ENCODE measurements at places on chromosomes 7 and 10. TPM values are rescaled to one million over a fixed set of nuclear protein-coding genes. Genes with fewer than 3 reads are reported as not detected.

- DNase-seq: peak; percentile 82
Measured at GRCh38 chr7:28732071-28732869, 225.9 kb downstream of the TRIL start.

DNA sequence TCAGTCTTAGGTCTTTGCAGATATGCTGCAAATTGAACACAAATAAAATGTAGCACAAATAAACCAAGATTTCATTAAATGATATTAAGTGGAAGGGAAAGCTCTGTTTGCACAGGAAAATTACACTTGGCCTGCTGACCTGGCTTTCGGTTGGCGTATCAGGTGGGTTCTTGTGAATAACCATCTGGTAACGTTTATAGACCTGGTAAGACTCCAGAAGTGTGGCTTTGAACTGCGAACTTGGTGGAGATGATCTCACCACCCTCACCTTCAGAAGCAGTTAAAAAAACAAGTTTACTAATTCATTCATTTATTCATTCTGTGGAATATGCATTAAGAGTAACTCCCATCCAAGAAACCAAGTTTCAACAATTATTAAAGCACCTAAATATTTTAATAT, 28.1 kb downstream of the ATE1 start:
- no peak for DNase-seq

- no peak for DNase-seq
Measured at GRCh38 chr10:6309816-6310215, 107.1 kb downstream of the PFKFB3 start.

DNA sequence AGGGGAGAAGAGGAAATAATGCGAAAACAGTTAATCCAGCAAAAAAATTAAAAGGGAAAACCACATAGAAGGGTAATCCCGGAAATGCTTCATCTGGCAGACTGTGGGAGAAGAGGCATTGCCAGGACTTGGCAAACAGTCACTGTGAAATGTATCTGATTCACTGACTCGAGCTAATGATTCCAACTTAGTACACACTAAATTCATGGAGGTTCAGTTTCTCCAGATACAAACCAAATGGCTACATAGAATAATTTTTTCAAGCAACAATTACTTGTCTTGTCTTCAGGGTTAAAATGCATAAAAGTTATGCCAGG, 36.4 kb downstream of the GDI2 start:
- DNase-seq: peak; percentile 85

DNA sequence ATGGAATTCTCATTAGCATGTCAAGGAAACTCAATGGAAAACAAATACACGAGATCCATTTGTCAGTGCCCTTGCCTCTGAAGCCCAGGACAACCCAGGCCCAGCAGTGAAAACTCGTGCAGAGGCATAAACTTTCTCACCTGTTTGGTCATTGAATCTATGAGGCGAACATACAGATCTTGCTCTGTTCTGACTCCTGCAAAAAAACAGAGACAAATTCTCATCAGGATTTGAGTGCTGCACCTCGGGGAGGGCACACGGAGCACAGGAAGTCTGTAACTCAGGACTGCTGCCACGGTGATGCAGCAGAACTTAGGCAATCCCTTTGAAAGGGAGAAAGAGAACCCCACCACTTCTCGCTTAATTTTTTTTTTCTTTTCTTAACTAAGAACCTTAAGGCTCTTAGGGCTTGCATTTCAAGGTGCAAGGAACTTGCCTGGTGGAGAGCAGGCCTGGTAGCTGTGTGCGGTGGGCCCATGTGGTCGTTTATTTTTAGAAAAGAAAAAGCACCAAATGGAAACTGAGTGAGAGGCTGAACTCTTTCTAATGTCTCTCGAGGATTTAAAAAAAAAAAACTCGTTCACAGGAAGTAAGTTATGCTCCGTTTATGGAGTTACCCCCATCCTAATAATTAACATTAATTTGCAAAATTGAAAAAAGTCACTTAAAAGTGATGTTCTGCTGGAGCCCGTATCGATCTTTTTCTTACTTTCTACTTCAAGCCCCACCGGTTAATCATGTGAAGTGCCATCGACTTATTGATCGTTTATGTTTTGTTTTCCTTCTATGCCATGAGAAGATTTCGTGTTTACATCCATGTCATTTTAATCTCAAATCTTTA, 1.8 kb downstream of the EBF3 start:
- peak; percentile 84 for DNase-seq

Gene DUSP5
- 10.1 TPM for total RNA-seq

Gene GSAP
- total RNA-seq: 13.0 TPM

Gene ARHGAP19
- total RNA-seq: 8.7 TPM

Gene ERVW-1
- not detected for total RNA-seq

Gene SFTPD
- total RNA-seq: 0.36 TPM

Measured in osteoblast (primary cell).